ENCODE measurements at places on chromosomes 4 and X.

- no peak for DNase-seq
Observed at GRCh38 chrX:19350941-19351384, 7.2 kb downstream of the PDHA1 start.

DNA sequence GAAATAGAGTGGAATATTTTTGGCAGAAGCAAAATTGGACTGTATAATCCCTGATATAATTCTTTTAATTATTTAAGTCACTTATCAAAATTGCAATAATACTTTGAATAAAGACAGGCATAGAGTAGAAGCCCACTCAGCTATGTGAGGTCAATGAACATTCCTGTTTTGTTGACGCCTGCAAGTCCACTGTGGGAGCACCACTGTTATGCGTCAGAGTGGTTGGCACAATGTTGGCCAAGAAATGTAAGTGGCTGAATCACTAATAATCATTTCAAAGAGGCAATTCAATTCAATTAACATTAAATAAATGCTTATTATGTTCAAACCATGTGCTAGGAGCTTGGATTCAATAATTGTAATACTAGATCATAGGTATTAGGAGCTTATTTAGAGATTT, 221.0 kb downstream of the SPCS3 start:
- DNase-seq: no peak

DNA sequence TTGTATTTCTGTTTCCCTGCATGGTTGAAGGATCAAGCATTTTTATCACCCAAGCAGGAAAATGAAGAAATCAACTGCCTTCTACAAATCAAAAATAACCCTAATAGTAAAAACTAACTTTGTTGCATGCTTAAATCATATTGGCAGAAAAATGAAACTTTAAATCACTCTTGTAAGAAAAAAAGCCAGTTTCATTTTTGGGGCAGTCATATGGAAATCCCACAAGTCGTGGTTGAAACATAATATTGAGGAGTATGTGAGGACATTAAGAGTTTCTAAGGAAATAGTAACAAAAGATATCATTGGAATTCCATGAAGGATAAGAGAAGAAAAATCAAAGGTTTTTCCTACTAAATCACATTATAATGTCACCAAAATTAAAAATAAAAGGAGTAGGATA, 8.4 kb downstream of the TEC start:
- no peak for DNase-seq

DNA sequence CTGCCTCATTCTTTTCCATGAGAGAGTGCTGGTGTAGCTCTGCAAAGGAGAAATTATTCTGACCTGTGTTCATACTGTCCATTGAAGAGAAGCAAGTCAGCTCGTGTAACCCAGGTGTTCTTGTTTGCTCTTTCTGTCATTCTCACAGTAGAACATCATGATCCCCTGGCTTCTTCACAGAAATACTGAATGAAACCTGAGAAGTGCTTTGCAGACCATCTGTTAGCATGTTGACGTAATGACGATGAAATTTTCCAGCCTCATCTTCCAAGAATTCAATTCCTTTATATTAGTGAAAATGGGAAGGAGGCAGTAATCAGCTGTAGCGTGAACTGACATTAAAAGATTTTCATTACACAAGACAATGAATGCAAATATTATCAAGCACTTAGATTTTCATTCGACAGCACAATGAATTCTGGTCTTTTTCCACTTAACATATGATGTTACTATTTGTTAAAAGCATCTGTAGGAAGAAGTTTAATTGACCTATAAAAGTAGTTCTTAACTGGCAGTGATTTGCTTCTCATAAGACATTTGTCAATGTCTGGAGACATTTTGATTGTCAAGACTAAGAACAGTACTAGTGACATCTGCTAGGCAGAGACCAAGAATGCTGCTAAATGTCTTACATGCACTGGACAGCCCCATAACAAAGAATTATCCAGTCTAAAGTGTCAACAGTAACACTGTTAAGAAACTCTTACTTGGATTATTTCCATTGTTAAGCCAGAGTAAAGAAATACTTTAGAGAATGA, 246.3 kb downstream of the BANK1 start:
- no peak for DNase-seq

GRCh38 chr4:1746919-1747602, 25.7 kb downstream of the TACC3 start:
- peak; percentile 82 for DNase-seq

DNA sequence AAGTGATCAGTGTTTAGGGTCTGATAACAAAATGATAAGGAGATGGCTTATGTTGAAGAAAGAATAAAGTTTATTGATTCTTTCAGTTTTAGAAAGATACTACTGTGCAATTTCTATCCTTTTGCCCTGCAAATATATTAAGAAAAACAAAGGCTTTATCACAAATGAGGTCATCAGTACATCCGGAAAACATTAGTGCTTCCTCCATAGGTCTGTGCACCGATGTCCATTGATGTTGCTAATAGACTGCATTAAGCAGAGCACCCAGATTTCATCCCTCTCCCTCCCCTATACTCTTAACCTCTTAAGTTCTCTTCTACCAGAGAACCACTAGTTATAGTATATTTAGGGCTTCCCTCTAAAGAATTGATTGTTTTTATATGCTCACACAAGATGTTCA, 53.7 kb upstream of the HHIP start:
- DNase-seq: no peak

DNA sequence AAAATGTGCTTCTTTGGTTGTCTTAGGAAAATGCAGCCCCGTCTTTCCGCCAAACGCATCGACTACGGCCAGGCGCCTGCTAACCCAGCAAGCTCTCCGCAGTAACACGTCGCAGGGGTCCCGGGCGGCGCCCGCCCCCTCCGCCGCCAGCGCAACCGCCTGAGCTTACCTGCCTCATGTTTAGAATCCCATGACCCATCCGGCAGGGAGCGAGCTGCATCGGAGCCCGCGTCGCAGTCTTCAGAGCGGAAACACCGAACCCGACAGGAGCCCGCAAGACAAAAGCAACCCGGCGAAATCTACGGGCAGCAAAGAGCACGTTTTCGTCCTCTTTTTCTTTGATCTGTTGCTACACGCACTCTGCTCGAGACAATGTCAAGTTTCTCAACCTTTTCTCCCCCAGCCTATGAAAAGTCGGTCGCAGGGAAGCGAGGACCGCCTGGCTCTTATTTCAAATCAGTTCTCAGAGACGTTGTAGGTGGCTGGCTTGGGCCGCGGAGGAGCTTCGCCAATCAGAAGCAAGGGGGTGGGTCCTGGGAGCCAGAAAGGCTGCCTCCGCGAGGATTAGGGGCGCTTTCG, at the start of gene MID1:
Gene MID1 (minus strand): TSS at position 465 of the 579 bp plus-strand sequence. CDS start 53,038 bp downstream, outside the sequence.
- DNase-seq: peak; percentile 84

- DNase-seq: no peak
Observed at GRCh38 chrX:21437036-21437435, 62.8 kb downstream of the CNKSR2 start.

- DNase-seq: no peak
Observed at GRCh38 chr4:161189286-161190134, 974.3 kb downstream of the FSTL5 start.

DNA sequence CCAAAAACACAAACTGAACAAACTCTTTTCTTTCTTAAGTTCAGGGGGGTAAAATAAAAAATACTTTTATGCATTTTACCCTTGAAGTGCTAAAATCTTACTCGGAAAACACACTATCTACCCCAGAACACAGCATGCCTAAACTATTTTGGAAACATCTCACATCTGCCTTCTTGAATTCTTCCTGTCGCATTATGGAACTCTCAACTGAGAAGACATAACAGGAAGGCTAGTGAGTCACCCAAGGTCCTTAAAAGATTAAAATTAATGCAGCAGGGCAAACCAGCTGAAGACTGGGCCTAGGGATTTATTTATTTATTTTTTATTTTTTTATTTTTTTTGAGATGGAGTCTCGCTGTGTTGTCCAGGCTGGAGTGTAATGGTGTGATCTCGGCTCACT, 208.2 kb downstream of the APBB2 start:
- DNase-seq: no peak

Measured in upper lobe of left lung (tissue), 6 donors.